ENCODE measurements at places on chromosomes 7 and 10.
A peak's percentile ranks its signal among the peaks of the same experiment; 100 is the strongest.

DNA sequence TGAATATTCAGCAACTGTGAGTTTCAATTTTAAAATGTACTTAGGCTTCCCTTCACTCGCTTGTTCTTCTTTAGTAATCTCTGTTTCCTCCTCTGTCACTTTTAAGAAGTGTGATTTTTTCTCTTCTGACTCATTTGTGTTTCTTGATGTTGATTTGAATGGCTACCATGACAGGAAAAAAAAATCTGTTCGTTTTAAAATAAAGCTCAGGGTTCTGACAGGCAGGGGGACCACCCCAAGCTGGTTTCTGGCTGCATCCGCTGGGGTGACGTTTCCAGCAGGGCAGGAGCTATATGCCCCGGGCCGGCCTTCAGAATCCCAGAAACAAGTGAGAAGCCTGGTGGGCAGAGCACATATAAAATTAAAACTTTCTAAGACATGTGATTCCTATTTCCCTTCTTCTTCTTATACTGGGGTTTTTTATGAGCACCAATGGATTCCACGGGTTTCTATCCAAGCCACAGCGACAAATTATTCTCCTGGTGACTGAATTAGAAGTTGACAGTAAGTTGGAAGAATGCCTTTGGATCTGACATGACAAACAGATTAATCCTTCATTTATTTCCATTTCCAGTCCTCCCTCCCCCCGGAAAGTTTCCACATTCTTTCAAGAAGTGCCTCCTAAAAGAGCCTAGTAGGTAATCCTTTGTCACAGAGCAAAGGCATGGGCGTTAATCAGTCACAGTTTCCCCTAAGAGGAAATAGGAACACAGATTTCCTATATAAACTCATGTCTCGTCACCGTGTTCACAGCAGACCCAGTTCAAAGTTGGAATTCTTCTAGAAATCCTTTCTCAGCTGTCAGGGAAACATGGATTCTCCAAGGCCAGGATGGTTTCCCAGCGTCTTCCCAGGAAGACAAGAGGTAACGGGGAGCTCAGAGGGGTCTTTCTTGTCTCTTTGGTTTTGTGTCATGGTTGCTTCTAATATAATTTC, 79.9 kb downstream of the PTPRE start:
- no peak for DNase-seq

DNA sequence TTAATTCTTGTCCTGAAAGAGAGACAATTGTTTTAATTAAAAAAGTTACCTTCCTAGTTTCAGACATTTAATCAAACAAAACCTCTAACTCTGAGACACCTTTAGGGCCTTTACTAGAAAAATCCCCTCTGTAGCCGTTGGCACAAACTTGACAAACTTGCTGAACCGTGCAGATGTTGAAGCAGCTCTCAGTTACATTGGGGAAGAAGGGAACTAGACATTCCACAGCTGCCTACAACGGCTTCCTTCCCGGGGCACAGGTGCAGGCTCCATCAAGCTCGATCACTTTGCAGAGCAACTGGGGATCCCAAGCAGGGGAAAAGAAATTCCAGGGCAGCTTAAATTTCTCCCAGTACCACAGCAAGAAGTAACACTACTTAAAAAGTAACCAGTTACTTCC, 141.3 kb downstream of the SKAP2 start:
- peak; percentile 32 for DNase-seq

DNA sequence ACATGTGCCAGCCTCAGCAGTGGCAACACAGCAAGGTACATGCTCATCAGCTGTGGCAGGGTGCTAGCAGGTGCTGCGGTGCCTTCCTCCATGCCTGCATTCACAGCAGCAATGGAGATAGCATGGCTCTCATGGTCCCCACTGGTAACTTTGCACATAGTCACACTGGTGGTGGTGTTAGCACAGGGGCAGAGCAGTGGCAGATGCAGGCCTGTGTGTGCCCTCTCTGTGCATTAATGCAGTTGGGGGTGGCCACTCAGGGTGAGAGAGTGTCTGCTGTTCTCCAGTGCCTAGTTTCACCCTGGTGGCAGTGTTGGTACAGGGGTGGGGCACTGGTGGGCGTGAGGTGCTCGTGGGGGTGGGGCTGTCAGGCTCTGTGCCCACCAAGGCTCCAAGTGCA, 17.7 kb upstream of the PPP1R3A start:
- no peak for DNase-seq

DNA sequence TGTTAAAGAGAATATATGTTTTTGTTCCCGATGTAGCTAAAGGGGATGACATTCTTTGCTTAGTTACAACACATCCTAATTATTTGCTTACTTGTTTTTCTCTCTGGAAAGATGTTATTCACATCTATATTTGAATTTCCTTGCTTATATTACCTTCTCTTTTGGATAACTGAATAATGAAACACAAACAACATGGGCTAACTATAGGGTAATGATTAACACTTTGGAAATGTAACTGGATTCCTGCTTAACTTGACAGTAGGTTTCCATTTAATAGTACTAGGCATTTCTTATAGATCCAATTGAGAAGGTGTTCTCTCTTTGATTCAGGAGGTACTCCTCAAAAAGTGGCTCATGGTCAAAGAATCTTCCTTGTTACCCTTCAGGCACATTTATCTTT, 141.1 kb downstream of the CCSER2 start:
- no peak for DNase-seq

DNA sequence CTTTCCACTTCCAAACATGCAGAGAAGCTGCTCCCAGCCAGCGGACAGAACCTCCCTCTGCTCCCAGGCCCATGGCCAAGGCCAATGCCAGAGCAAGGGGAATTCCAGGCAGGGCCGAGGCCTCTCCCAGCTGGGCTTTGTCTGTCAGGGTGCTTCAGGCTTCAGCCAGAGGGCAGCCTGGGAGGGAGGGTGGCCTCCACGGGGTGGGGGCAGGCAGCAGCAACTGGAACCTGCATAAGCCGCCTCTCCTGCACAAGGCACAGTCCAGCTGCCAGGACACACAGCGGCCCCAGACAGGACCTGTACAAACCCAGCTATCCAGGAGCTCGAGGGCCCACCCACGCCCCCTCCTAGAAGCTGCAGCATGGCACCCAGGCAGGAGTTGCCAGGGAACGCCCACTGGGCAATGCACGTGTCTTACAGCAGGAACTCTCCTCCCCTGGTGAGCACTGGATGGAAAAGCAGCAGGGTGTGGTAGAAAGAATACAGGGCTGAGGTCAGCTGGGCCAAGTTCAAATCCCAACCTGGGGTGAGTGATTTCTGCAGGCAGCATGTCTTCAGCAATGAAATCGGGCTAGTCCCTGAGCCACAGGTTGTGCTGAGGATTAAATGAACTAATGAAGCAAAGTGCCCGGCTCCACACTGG, 7.6 kb downstream of the FAM53B start:
- peak; percentile 29 for DNase-seq

- no peak for DNase-seq
These were observed 145.9 kb downstream of the CREB5 start for GRCh38 chr7:28558236-28558635.

GRCh38 chr7:77544518-77544917, 7.4 kb downstream of the PTPN12 start:
- DNase-seq: no peak

DNA sequence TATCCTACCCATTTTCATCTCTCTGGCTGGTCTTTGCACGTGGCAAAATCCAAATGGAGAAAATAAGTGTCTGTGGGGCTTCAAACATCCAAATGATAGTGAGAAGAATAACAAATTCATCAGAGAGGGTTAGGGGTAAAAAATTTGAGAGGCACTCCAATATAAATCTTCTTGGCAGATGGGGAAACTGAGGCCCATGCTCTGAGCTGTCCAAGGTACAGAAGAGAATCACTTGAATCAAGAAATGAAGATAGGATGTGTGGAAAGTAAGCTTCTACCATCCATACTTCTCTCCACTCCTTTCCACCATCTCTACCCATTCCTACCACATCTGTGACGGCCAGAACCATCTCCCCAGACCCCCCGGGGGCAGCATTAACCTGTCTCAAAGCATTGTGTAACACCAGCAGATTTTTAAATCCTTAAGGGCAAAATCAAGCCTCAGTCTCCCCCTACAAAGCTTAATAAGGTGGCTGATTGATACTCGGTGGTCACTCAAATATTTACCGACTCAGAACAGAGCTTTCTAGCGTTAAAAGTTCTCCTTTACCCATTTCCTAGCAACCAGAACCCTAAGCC, 818 bp downstream of the GOT1 start:
- DNase-seq: no peak

Measured in H9 (cell line).